ENCODE measurements at places on chromosomes 2 and 18. TPM values are rescaled to one million over a fixed set of nuclear protein-coding genes. Genes with fewer than 3 reads are reported as not detected.

- no peaks in the 10 kb centered on the region for H3K36me3 ChIP-seq
- DNase-seq, result peak; percentile 97
- no peak overlapping the region for H3K27ac ChIP-seq
- no peak overlapping the region for H3K4me3 ChIP-seq
Observed at GRCh38 chr18:25737710-25738311, 352.6 kb downstream of the SS18 start.

DNA sequence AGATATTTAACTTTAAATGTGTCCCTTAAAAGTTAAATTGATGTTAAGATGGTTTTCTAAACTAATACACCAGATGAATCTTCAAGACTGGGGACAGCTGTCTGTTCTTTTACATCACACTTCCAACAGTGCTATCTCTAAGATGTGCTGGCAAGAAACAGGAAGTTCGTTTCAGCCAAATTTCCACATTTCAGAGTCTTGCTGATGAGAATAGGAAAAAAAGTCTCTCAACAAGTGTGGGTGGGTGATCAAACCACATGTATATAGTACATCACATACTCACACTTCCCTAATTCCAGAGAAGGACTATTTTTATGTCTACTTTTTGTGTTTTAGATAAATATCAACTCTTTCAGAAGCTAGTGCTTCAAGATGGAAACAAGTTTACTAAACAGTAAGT is 1712.8 kb upstream of the TMEFF2 start:
- H3K4me3 ChIP-seq, result no peak overlapping the region
- DNase-seq, result no peak
- H3K36me3 ChIP-seq, result no peaks in the 10 kb centered on the region
- H3K27ac ChIP-seq, result no peak overlapping the region

DNA sequence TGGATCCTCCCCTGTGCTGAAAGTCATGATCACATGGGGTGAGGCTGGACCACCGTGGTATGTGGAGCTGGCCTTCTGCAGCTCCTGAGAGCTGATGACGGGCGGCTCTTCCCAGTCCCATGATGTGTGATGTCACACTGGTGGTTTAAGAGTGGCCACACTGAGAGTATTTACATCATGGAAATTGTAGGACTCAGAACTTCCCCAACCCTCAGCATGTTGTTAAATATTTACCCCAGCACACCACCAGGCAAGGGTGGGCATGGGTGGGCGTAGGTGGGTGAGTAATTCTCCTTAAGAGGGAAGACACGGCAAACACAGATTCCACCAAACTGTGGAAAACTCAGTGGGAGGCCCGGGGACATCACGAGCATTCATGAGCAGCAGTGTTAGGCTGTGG is 106.8 kb downstream of the ALPK2 start:
- peaks cover 36% of the 10 kb centered on the region for H3K36me3 ChIP-seq
- H3K4me3 ChIP-seq, result no peak overlapping the region
- no peak for DNase-seq
- no peak overlapping the region for H3K27ac ChIP-seq
- peaks cover 2% of the 10 kb centered on the region for H3K4me1 ChIP-seq

DNA sequence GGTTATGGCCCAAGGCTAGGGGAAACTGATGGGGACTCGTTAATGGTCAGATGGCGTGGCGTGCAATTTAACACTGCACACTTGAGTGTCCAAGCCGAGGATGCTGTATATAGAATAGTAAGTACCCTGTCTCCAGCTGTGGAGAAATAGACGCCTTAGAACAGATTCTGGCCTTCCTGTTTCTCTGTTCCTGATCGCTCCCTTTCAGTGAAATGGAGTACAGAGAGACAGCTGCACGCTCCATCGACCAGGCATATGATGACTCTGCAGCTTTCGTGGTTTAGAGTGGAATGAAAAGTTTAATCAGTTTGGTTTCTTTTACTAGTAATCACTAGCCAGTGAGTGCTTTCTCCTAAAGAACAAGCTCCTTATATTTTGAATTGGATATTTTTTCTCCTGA is 213.4 kb downstream of the NEDD4L start:
- no peaks in the 10 kb centered on the region for H3K27me3 ChIP-seq
- H3K4me3 ChIP-seq, result no peak overlapping the region
- no peaks in the 10 kb centered on the region for H3K36me3 ChIP-seq
- no peak for DNase-seq
- H3K27ac ChIP-seq, result no peak overlapping the region

DNA sequence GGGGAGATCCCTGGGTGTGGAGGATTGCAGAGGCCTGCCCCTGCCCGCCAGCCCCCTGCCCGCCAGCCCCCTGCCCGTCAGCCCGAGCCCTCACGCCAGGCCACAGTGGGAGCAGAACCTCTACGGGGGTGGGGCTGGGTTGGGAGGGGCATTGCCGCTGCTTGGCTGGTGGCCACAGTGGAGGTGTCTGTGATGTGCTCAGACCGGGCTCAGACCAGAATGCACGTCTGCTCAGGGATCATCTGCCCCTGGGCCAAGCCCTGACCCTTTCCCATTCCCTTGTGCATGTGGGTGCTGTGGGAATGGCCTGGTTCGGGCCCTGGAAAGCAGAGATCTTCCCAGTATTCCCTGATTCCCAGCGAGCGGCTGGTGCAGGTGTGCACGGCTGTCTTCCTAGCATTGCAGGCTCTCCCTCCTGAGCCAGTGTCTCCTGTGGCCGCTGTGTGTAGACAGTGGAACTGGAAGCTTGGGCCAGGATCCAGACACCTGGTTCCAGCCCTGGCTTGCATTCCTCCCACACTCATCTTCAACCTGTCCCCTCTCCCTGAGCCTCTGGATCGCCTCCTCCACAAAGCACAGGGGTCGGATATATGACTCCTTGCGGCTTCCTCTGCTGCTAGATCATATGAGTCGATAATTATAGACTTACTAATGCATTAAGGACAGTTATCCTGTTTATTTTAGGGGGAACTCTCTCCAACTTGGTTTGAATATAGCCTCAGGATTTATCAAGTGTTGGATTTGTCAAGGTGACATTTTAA is 161.6 kb downstream of the LDLRAD4 start:
- DNase-seq, result no peak
- H3K4me3 ChIP-seq, result no peak overlapping the region
- no peak overlapping the region for H3K27ac ChIP-seq
- H3K36me3 ChIP-seq, result no peaks in the 10 kb centered on the region
- peaks cover 12% of the 10 kb centered on the region for H3K4me1 ChIP-seq
- no peaks in the 10 kb centered on the region for H3K27me3 ChIP-seq

- DNase-seq, result peak; percentile 64
- no peaks in the 10 kb centered on the region for H3K4me1 ChIP-seq
- no peak overlapping the region for H3K4me3 ChIP-seq
- no peak overlapping the region for H3K27ac ChIP-seq
- H3K36me3 ChIP-seq, result no peaks in the 10 kb centered on the region
- peaks cover 4% of the 10 kb centered on the region for H3K27me3 ChIP-seq
Observed at GRCh38 chr2:174546519-174547506, 50.8 kb downstream of the WIPF1 start.

- no peak for DNase-seq
- H3K4me3 ChIP-seq, result no peak overlapping the region
- no peaks in the 10 kb centered on the region for H3K36me3 ChIP-seq
Observed at GRCh38 chr2:31467426-31467825, 52.9 kb upstream of the XDH start.

DNA sequence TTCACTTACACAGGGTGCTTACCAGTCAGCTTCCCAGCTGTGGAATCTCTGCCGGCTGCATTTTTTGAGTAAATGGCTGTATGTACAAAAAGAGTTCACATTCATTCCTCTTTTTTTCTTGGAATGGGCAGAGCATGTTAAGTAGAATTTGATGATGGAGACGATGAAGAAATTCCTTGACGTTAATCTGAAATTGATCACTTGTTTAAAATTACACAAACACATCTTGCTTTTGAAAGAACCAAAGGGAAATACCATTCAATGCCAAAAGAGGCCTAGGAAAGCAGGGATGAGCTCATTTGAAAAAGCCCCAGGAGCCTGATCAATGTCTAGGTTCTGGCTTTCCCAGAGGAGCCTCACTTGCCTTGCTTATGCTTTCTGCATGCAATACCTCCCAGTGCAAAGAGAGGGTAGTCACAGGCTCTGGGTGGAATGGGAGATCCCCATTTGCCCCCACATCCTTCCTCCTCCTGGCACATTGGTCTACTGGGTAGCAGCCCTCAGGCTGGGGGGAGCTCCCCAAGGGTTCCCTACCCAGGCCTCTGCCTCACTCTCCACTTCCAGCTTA is 12.3 kb upstream of the SMAD7 start:
- no peak overlapping the region for H3K4me3 ChIP-seq
- peaks cover 25% of the 10 kb centered on the region for H3K4me1 ChIP-seq
- peak; percentile 68 for DNase-seq

DNA sequence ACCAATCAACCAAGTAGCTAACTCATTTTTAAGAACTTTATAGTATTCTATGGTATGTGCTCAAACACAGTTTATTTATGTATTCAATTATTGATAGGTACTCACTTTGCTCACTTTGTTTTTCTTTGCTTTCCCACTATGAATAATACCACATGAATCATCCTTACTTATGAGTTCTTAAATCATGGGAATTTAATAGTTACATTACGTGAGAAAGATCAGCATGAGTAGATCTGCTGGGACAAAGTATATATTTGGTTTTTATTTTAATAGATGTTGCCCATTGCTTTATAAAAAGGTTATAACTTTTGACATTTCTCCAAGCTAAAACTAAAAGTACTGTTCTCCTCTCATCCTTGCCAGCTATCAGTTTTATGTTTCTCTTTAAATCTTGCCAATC is 390.7 kb downstream of the LRATD1 start:
- no peak overlapping the region for H3K27ac ChIP-seq
- H3K36me3 ChIP-seq, result no peaks in the 10 kb centered on the region
- H3K4me3 ChIP-seq, result no peak overlapping the region
- no peaks in the 10 kb centered on the region for H3K27me3 ChIP-seq
- no peaks in the 10 kb centered on the region for H3K4me1 ChIP-seq

GRCh38 chr18:78309924-78310323 is 669.7 kb upstream of the SALL3 start:
- no peak overlapping the region for H3K4me3 ChIP-seq
- no peak for DNase-seq
- H3K4me1 ChIP-seq, result no peaks in the 10 kb centered on the region

DNA sequence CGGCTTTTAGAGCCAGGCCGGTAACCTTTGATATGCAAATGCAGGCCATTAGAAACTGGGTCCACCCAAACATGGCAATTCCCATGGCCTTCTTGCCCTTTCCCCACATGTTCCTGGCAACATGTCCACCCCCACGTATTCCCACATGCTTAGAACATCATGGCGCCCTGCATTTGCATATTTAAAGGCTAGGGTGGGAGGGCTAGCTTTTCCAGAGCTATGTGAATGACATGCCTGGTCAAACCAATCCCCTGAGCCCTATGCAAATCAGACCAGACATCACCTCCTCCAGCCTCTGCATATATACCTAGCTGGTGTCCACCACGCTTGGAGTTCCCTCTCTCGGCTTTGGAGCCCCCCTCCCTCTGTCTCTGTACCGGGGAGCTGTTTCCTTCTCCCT is 481.9 kb downstream of the CDH2 start:
- no peak for DNase-seq
- no peaks in the 10 kb centered on the region for H3K4me1 ChIP-seq
- no peak overlapping the region for H3K27ac ChIP-seq
- no peaks in the 10 kb centered on the region for H3K36me3 ChIP-seq

GRCh38 chr2:221845021-221845365 is 272.9 kb upstream of the EPHA4 start:
- H3K4me3 ChIP-seq, result no peak overlapping the region
- no peaks in the 10 kb centered on the region for H3K36me3 ChIP-seq
- no peak overlapping the region for H3K27ac ChIP-seq

- no peaks in the 10 kb centered on the region for H3K36me3 ChIP-seq
- H3K4me1 ChIP-seq, result peaks cover 25% of the 10 kb centered on the region
- H3K27me3 ChIP-seq, result no peaks in the 10 kb centered on the region
- peak; percentile 25 for DNase-seq
- no peak overlapping the region for H3K4me3 ChIP-seq
Observed at GRCh38 chr2:12430407-12431133, 286.2 kb upstream of the TRIB2 start.

DNA sequence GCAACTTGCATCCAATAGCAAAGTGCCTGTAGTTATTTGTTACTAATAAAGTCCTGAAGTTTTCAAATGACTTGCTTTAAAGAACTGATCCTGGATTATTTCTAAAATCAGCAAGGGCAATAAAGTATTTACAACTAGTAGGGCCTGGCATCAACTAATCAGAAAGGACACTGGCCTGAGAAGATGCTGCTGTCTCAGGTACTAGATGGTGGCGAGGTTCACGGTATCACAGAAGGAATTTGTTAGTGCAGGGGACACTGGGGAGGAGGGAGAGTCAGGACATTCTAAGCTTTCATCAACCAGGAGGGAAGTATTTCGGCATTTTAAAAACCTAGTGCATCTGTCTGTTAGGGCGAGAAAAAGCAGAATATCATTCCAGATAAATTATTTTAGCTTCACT is 440.2 kb upstream of the LYPD1 start:
- peak; percentile 4 for DNase-seq
- no peak overlapping the region for H3K4me3 ChIP-seq
- H3K4me1 ChIP-seq, result peaks cover 6% of the 10 kb centered on the region
- H3K27me3 ChIP-seq, result no peaks in the 10 kb centered on the region
- no peak overlapping the region for H3K27ac ChIP-seq
- no peaks in the 10 kb centered on the region for H3K36me3 ChIP-seq

DNA sequence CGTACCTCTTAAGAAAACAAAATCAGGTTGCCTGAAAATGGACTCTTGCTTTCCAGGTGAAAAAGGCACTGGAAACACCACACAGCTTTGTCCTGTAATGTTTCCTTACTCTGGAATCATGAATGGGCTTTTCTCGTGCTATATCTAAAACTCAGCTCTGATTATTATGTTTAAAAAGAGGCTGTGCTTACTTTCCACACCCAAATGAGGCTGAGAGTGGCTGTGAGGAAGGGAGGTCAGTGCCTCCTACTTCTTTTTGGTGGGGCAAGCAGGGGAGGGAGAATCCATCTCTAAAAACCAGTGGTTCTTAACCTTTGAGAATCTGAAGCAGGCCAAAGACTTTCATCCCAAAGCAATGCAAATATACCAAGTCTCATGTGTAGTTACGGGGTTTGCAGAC is 148.6 kb downstream of the FAM210A start:
- no peaks in the 10 kb centered on the region for H3K36me3 ChIP-seq
- peaks cover 33% of the 10 kb centered on the region for H3K27me3 ChIP-seq
- H3K4me3 ChIP-seq, result peak overlapping the region; percentile 45
- H3K4me1 ChIP-seq, result peaks cover 5% of the 10 kb centered on the region
- no peak overlapping the region for H3K27ac ChIP-seq

GRCh38 chr2:109253217-109253616 is 124.2 kb downstream of the SH3RF3 start:
- 0 out of 2 replicates have a peak, but pooled peaks cover 1% of the 10 kb centered on the region for H3K27me3 ChIP-seq
- H3K36me3 ChIP-seq, result no peaks in the 10 kb centered on the region
- no peak overlapping the region for H3K27ac ChIP-seq
- H3K4me1 ChIP-seq, result no peaks in the 10 kb centered on the region

GRCh38 chr2:106020821-106021661 is 173.1 kb downstream of the UXS1 start:
- H3K27ac ChIP-seq, result no peak overlapping the region
- no peak overlapping the region for H3K4me3 ChIP-seq
- no peaks in the 10 kb centered on the region for H3K4me1 ChIP-seq
- H3K36me3 ChIP-seq, result no peaks in the 10 kb centered on the region
- no peak for DNase-seq

ORMDL1 gene
- polyA plus RNA-seq, result 150 TPM

BOLL gene
- polyA plus RNA-seq, result not detected

ARHGAP15 gene
- polyA plus RNA-seq, result 0.10 TPM

Measured in GM23248 (cell line).